ENCODE measurements at places on chromosomes 6 and 20.

- no peaks in the 10 kb centered on the region for H3K36me3 ChIP-seq
- no peak for DNase-seq
- H3K4me3 ChIP-seq: no peak overlapping the region
- peaks cover 21% of the 10 kb centered on the region for H3K4me1 ChIP-seq
- no peak overlapping the region for H3K27ac ChIP-seq
Measured at GRCh38 chr20:57092112-57092899, 174.1 kb downstream of the BMP7 start.

DNA sequence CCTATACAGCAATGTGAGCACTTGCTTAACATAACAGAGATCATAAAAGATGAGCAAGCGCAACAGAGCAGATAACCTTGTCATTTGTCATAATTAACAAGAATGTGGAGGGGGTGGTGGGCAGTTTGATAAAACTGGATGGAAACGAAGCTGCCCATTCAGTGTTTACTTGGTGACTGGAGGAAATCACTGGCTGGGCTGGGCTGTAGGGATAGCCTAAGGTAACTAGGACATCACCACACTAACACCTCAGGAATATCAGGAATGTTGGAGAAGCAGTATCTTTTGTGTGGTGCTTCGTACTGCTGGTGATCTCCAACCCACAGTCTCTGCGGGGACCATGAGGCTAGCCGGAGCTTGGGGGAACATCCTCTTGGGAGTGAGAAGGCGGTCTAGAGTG, 218.4 kb downstream of the HIVEP2 start:
- H3K27me3 ChIP-seq: no peaks in the 10 kb centered on the region
- H3K27ac ChIP-seq: no peak overlapping the region
- DNase-seq: no peak

- no peaks in the 10 kb centered on the region for H3K36me3 ChIP-seq
- H3K27me3 ChIP-seq: no peaks in the 10 kb centered on the region
- H3K4me1 ChIP-seq: no peaks in the 10 kb centered on the region
- DNase-seq: no peak
- no peak overlapping the region for H3K27ac ChIP-seq
Measured at GRCh38 chr6:156502969-156503504, 274.1 kb upstream of the ARID1B start.

DNA sequence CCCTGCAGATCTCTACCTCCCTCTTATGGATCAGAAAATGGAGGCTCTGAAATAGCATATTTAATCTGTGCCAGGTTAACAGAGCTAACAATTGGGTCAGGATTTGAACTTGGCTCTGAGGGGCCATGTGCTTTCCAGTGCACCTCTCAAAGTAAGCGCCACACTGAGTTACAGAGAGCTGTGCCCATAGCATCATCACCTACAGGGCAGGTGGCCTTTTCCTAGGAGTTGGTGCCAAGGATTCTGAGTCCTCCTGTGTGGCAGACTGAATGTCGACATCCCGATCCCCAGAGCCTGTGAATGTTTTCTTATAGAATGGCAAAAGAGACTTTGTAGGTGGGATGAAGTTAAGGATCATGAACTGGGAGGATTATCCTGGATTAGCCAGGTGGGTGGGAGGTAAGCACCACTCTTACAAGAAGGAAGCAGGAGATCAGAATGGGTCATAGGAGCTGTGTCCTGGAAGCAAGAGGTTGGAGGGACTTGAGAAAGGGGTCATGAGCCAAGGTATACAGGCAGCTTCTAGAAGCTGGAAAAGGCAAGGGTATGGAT, 68.0 kb upstream of the TBC1D7 start:
- no peaks in the 10 kb centered on the region for H3K27me3 ChIP-seq
- peak overlapping the region; percentile 60 for H3K27ac ChIP-seq
- H3K4me3 ChIP-seq: no peak overlapping the region
- no peak for DNase-seq
- H3K4me1 ChIP-seq: peaks cover 57% of the 10 kb centered on the region
- H3K36me3 ChIP-seq: no peaks in the 10 kb centered on the region

GRCh38 chr6:7730784-7731227, 4.9 kb downstream of the BMP6 start:
- peaks cover 39% of the 10 kb centered on the region for H3K4me1 ChIP-seq
- no peaks in the 10 kb centered on the region for H3K36me3 ChIP-seq
- H3K27ac ChIP-seq: peak overlapping the region; percentile 41
- no peak for DNase-seq
- no peak overlapping the region for H3K4me3 ChIP-seq

DNA sequence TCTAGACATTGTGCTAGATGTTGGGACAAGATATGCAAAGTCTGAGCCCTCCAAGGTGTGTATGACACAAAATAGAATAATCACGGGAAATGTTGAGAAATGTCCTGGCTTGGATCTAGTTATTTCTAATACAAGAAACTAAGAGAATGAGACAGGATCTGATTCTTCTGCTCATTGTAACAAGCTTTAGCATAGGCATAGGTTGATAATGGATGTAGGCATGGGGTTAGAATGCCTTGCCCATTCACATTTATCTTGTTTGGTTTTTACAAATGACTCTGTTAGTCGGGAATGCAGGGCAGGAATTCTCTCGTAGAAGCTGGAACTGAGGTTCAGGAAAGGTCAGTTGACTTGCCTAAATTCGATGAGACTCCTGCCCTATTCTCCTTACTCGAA, 1.5 kb upstream of the SLC26A8 start:
- H3K27ac ChIP-seq: no peak overlapping the region
- DNase-seq: no peak
- H3K27me3 ChIP-seq: no peaks in the 10 kb centered on the region
- peaks cover 11% of the 10 kb centered on the region for H3K4me1 ChIP-seq

- H3K4me1 ChIP-seq: no peaks in the 10 kb centered on the region
- no peaks in the 10 kb centered on the region for H3K36me3 ChIP-seq
- H3K27me3 ChIP-seq: no peaks in the 10 kb centered on the region
- no peak overlapping the region for H3K4me3 ChIP-seq
- no peak for DNase-seq
Measured at GRCh38 chr6:81204731-81205130, 547.8 kb downstream of the TENT5A start.

DNA sequence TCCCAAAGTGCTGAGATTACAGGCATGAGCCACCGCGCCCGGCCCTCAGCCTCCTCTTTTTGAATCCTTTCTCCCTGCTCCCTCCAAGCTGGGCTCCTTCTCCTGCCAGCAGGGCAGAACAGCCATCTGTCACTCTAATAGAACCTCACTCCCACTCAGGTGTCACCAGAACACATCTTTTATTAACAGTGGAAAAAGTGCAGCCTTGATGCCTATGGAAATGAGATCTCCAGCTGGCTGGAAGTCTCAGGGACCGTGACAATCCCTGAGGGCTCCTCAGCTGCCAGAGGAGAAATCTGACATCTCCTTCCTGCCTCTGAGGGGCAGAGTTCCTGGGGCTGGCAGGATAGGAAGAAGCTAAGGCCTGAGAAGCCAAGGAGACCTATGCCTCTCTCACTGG, 28.0 kb downstream of the TMC2 start:
- H3K4me1 ChIP-seq: no peaks in the 10 kb centered on the region
- no peaks in the 10 kb centered on the region for H3K36me3 ChIP-seq
- DNase-seq: no peak
- no peak overlapping the region for H3K27ac ChIP-seq
- no peak overlapping the region for H3K4me3 ChIP-seq

DNA sequence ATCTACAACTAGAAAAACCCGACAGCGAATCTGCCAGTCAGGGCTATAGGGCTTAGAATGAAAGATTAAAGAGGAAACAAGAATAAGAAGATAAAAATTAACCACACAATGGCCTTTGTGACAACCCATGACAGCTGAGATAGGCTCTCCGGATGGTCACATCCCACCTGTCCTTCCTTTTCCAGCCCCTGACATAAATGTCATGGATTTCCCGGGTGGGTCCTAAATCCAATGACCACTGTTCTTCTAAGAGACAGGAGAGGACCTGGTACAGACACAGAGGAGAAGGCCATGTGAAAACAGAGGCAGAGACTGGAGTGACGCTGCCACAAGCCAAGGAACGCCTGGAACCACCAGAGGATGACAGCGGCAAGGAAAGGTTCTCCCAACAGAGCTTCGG, 41.8 kb downstream of the ATXN1 start:
- DNase-seq: no peak
- peaks cover 8% of the 10 kb centered on the region for H3K36me3 ChIP-seq
- no peak overlapping the region for H3K27ac ChIP-seq
- peaks cover 73% of the 10 kb centered on the region for H3K4me1 ChIP-seq

- no peaks in the 10 kb centered on the region for H3K27me3 ChIP-seq
- DNase-seq: no peak
- H3K27ac ChIP-seq: no peak overlapping the region
- H3K4me3 ChIP-seq: no peak overlapping the region
Measured at GRCh38 chr20:32327087-32327681, 30.9 kb upstream of the ASXL1 start.

- no peak for DNase-seq
- H3K4me1 ChIP-seq: no peaks in the 10 kb centered on the region
- no peak overlapping the region for H3K27ac ChIP-seq
- H3K27me3 ChIP-seq: no peaks in the 10 kb centered on the region
- no peaks in the 10 kb centered on the region for H3K36me3 ChIP-seq
Measured at GRCh38 chr6:20771409-20771808, 237.2 kb downstream of the CDKAL1 start.

DNA sequence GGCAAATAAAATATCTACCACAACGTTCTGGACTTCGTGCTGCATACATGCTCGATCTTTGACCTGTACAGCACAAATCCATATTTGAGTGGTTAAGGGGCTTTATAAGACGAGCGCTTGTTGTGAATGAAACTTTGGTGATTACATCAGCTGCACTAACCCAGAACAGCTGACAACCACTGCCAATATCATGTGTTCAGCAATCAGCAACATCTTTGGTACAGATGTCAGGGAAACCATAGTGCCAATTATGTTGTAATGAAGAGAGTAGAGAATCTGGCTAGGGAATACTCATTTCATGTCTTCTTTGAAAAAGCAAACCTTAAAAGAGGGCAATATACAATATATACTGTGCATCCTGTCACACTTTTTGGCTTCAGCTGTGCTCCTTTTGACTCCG, 188.6 kb upstream of the NT5E start:
- no peaks in the 10 kb centered on the region for H3K27me3 ChIP-seq
- no peaks in the 10 kb centered on the region for H3K36me3 ChIP-seq
- H3K4me1 ChIP-seq: no peaks in the 10 kb centered on the region
- DNase-seq: no peak
- no peak overlapping the region for H3K4me3 ChIP-seq

GRCh38 chr20:19943061-19943521, 74.1 kb upstream of the NAA20 start:
- no peaks in the 10 kb centered on the region for H3K27me3 ChIP-seq
- no peaks in the 10 kb centered on the region for H3K36me3 ChIP-seq
- no peak for DNase-seq
- no peak overlapping the region for H3K4me3 ChIP-seq
- peak overlapping the region; percentile 82 for H3K27ac ChIP-seq
- peaks cover 21% of the 10 kb centered on the region for H3K4me1 ChIP-seq

DNA sequence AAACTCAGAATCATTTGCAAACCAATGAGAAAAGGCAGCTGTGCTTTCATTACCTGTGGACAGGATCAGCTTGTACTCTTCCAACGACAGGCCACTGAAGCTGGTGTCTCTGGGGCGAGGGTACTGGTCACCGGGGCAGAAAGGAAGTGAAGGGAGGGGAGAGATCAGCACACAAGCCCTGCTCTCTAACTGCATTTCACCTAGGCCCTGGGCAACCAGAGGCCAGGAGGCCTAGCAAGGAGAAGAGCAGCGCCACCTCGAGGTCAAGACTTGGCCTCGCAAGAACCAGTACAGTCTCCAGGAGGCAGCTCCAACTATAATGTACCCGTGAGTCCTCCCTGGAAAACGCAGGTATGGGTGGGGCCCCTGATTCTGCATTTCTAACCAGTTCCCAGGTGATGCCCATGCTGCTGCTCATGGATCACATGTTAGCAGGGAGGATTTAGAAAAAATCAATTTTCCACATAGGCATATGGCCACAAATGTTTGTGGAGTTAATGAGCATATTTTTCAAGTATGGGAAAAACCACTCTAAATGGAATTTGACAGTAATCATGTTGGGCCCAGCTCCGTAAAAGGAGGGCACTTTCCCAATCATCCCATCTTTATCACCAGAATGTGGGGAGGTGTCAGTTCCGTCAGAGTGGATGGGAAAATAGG, 11.0 kb downstream of the UQCC2 start:
- no peak overlapping the region for H3K4me3 ChIP-seq
- peak overlapping the region; percentile 35 for H3K27ac ChIP-seq
- H3K36me3 ChIP-seq: peaks cover 34% of the 10 kb centered on the region

- DNase-seq: no peak
- H3K36me3 ChIP-seq: no peaks in the 10 kb centered on the region
- H3K27ac ChIP-seq: no peak overlapping the region
- H3K4me3 ChIP-seq: no peak overlapping the region
- H3K27me3 ChIP-seq: no peaks in the 10 kb centered on the region
Measured at GRCh38 chr6:113047148-113047547, 700.0 kb downstream of the RFPL4B start.

DNA sequence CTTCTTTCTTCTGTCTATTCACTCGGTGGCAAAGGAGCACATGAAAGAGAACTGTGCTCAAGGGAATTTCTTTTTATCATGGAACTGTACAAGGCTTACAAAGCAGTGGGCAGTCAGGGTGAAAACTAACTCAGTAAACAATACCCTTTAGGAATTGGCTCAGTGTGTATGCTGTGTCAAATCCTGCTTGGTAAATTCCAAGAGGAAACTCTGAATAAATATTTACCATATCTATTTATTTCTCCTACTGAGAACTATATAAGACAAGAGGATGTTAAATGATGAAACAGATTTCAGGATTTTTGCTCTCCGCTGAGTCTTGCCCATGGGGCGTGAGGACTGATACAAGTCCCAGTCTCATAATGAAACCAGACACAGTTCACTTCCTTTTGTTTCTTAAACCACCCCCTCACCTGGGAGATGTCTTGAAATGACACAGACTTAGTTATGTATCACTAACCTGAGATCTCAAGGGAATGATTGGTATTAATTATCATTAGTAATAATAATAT, 188.8 kb downstream of the BACH2 start:
- no peaks in the 10 kb centered on the region for H3K4me1 ChIP-seq
- no peak for DNase-seq
- H3K27ac ChIP-seq: no peak overlapping the region
- no peaks in the 10 kb centered on the region for H3K36me3 ChIP-seq
- H3K27me3 ChIP-seq: no peaks in the 10 kb centered on the region
- H3K4me3 ChIP-seq: no peak overlapping the region

GRCh38 chr6:9851541-9852380, 563.1 kb downstream of the TFAP2A start:
- no peaks in the 10 kb centered on the region for H3K4me1 ChIP-seq
- H3K4me3 ChIP-seq: no peak overlapping the region
- no peaks in the 10 kb centered on the region for H3K27me3 ChIP-seq
- DNase-seq: no peak
- no peaks in the 10 kb centered on the region for H3K36me3 ChIP-seq

DNA sequence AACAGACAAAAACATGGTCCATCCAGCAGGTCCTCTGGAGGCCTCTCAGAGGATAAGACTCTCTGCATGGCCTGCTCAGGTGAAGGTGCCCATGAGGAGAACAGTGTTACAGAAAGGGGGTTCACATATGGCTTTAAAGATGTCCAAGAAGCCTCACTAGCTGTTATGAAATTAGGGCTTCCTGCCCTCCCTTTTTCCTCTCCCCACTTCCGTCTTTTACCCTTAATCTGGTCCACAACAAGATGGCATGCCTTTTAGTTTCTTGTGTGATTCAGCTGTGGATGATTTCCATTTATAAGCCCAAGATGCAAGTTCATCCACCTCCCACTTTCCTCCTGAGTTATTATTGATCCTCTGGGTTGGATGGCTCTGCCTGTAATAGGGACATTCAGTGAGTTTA, 14.0 kb downstream of the GCNT2 start:
- no peak overlapping the region for H3K27ac ChIP-seq
- no peaks in the 10 kb centered on the region for H3K27me3 ChIP-seq
- H3K4me3 ChIP-seq: no peak overlapping the region
- no peak for DNase-seq
- no peaks in the 10 kb centered on the region for H3K4me1 ChIP-seq

- no peak overlapping the region for H3K27ac ChIP-seq
- H3K27me3 ChIP-seq: peaks cover 9% of the 10 kb centered on the region
- DNase-seq: no peak
- no peak overlapping the region for H3K4me3 ChIP-seq
- H3K36me3 ChIP-seq: no peaks in the 10 kb centered on the region
Measured at GRCh38 chr20:41654884-41655283, 36.7 kb upstream of the CHD6 start.
